Hematopoietic multipotent progenitor cell treated with erythropoietin and hydrocortisone succinate and interleukin-3 and kit ligand, for 4 days (in vitro differentiated cells): ENCODE measurements at places on chromosomes 4 and X.

DNA sequence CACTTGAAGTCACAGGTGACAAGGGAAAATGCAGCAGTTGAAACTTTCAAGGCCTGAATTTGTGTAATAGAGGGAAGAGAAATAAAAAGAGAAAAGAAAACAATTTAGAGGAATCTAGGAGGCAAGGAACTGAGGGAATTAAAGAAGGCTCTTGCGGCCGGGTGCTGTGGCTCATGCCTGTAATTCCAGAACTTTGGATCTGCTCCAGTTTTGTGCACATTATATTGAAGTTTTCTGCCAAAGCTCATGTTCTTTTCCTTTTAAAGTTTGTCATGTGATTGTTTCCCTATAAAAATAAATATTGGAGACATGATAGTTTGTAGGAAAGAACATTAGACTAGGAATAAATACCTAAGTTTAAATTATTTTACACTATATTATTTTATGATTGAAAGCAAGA lies 433.9 kb upstream of the CPEB2 start:
- no peak for DNase-seq

DNA sequence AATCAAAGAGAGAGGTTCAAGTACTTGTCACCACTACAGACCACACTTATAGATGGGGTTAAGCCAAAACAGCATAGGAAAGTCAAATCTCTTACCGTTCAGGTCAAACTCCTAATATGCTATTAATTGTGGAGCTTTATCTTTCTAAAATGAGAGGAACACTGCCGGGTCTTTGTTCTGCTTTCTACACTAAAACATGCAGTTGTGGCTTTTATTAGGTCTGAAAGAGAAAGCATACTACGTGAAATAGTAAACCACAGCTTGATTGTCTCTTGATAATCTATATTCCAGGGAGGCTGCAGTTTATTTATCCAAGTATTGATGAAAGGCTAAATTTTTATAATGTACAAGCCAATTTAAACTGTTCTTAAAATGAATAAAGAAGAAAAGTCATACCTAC lies 12.3 kb upstream of the INPP4B start:
- DNase-seq: peak; percentile 46

DNA sequence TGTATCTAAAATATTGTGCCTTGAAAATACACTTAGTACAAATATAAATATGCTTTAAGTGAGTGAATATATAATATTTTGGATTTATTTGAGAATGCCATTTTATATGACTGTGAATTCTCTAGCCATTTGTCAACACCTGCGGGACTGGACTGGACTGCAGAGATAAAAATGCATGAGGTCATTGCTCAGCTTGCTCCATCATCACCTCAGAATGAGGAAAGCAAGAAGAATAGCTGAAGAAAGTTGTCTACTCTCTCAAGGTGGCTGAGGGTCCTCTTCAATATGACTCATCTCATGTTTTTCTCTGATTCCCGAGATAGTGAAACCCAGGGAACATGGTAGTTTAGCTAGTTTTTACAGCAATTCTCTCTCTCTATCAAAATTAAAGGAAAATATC lies 732.5 kb upstream of the AGA start:
- DNase-seq: no peak

GRCh38 chrX:13646154-13646549 lies 6.8 kb upstream of the TCEANC start:
- DNase-seq: peak; percentile 78

DNA sequence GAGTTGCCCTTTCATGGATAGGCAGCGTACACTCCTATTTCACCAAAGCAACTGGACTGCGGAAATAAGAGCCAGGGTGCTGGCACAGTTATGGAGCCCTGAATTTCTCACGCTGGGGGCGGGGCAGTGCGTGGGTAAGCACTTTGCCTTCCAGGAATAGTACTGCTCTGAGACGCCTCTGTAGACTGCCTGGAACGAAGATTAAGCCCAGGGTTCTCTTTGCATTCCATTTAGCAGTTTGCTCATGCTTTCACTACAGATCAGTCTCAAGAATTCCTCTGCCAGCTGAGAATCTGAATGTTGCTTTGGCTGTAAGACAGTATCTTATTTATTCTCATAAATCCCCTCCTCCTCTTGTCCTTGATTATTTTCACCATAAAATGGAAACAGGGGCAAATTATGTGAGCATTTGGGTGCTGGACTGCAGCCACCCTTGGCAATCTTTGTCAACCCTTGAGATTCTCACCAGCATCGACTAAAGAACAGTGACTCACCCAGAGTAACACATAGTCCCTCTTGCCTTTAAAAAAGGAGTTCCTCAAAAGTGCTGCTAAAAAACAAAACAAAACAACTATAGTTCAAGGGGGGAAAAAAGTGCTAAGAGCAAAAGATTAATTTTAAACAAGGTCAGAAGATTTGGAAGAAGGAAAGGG lies 88.9 kb upstream of the CITED1 start:
- DNase-seq: no peak

GRCh38 chrX:123504047-123504446 lies 228.8 kb downstream of the THOC2 start:
- DNase-seq: no peak

- DNase-seq: peak; percentile 92
Measured at GRCh38 chrX:11375614-11376119, 82.5 kb downstream of the AMELX start.

DNA sequence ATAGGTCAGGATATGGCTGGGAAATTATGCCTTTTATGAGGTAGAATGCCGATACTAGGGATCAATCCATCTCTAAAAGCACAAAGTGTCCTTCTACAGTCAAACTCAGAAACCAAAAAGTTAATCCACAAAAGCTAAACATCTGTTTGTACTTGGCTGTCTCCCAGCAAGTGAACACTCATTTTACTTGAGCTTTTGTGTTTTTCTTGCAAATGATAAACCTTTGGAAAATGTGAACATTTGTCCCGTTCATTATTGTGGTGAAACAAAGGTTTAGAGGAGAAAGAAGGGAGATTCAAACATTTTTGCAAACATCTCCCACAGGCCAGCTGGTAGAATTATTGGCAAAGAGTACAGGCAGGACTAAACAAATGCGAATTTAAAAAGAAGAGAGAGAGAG lies 300.6 kb upstream of the SPANXN1 start:
- DNase-seq: no peak

- DNase-seq: peak; percentile 94
Measured at GRCh38 chr4:98658287-98659105, at the start of gene TSPAN5. TSPAN5 (minus strand) TSS chr4:98658611.

DNA sequence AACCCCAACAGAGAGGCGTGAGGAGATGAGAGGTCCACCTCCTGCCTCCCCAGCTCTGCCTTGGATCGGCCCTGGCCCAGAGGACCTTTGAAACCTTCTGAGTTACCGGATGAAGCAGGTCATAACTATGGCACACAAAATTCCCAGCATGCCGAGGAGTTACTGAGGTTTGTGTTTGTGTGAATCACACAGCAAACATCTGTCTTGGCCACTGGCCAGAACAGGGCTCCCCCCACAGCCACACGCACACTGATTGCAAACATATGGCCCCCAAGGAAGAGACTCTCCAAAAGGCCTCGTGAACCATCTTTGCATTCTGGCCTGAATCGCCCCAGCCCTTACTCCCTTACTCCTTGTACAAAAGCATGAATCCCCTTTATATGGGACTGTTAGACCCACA lies 18.9 kb downstream of the RPS4X start:
- DNase-seq: no peak

DNA sequence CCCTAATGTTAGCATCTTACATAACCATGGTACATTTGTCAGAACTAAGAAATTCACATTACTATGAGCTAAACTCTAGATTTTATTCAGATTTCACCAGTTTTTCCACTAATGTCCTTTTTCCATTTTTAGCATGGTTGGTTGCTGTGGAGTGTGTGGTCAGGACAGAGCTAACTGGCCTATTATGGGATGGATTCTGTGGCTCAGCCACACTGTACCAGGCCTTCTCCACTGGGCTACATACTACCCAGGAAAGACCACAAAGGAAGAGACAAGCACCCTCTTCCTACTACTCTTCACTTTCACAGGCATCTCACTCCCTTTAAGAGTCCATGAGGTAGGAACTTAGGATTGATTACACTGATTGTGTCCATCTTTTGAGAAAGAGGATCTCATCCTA lies 67.4 kb downstream of the ZNF827 start:
- no peak for DNase-seq

- peak; percentile 79 for DNase-seq
Measured at GRCh38 chr4:161419822-161420221, 744.0 kb downstream of the FSTL5 start.

DNA sequence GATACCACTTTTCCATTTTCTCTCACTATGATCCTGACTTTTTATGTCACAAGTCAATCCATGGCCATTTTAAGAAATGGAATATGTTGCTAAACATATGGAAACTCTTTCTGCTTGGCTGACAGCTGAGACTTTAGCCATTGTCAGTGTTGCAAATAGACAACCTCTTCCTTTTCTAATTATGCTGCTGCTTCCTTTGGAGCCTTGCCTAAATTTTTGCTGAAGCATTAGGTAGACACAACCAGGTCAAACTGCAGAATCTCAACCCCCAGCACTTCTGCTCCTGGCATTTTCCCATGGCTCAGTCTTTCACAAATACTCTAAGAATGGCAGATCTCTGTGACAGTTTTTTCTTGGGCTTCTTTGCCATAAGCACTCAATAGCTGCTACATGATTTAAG lies 543.3 kb downstream of the GRID2 start:
- no peak for DNase-seq

- no peak for DNase-seq
Measured at GRCh38 chr4:58093352-58093751, 983.2 kb upstream of the IGFBP7 start.

- peak; percentile 24 for DNase-seq
Measured at GRCh38 chr4:102437111-102437510, 64.0 kb upstream of the NFKB1 start.

GRCh38 chr4:143402776-143403552 lies 66.3 kb downstream of the GAB1 start:
- no peak for DNase-seq

- no peak for DNase-seq
Measured at GRCh38 chr4:7414046-7414445, 20.7 kb downstream of the PSAPL1 start.

GRCh38 chr4:158782551-158783360 lies 13.9 kb downstream of the FNIP2 start:
- peak; percentile 58 for DNase-seq

GRCh38 chr4:6578221-6578620 lies 3.2 kb downstream of the MAN2B2 start:
- DNase-seq: no peak

GRCh38 chrX:24395775-24396174 lies 35.3 kb downstream of the SUPT20HL1 start:
- DNase-seq: peak; percentile 80

GRCh38 chr4:17476853-17477252 lies 35.0 kb downstream of the QDPR start:
- peak; percentile 61 for DNase-seq

DNA sequence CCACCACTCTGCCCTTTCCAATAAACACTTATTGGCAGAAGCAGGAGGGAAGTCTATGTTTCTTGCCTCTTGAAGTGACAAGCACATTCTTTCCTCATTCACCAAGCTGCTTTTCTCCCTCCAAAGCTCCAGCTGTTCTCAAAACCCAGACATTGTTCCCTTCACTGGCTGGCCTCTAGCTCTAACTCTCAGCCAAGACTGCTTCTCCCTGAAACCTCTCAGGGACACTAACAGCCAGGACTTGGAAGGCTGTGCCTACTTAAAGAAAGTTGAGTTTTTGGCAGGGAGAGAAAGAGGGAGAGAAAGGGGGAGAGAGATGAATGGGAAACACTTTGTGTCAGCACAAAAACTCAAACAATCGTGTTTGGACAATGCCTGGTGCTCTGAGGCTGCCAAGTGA lies 99.5 kb downstream of the COX18 start:
- DNase-seq: no peak

DNA sequence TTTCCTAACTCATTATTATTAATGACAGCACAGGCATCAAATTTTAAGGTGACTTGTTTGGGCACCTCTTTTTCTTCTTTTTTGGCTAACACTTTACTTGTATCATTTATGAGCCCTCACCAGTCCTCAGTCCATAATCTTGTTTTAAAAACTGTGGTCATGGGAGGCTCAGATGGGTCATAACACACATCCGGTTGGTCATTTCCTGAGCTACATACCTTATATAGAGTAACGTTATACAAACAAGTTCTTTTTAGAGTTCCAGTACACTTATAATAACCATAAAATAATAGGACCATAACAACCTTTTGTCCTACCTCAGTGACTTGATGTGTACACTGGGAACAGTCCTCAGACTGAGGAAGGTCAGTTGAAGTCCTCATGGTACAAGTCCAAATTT lies 21.1 kb upstream of the PLS3 start:
- no peak for DNase-seq

GRCh38 chr4:145168581-145169187 lies 11.7 kb downstream of the OTUD4 start:
- DNase-seq: no peak

- DNase-seq: peak; percentile 62
Measured at GRCh38 chr4:145177906-145178538, 2.4 kb downstream of the OTUD4 start.

- no peak for DNase-seq
Measured at GRCh38 chrX:13000301-13000811, 25.4 kb downstream of the TMSB4X start.

DNA sequence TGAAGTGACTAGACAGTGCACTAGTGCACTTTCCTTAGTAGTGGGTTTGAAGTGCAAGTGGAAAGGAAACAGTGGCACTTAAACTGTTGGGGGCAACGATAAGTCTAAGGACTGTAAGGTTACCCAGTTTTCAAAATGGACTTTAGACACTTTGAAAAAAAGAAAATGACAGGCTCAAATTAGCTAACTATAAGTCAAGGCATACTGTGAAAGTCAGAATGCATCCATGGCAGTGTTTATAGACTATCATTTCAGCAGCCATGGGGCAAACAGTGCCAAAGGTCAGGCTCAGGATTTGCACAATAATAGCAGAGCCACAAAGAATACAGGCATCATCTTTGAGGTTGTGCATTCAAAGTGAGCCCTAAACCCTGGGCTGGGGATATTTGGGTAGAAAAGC lies 104.4 kb downstream of the CXCL13 start:
- DNase-seq: no peak

GRCh38 chr4:47907089-47907646 lies 7.2 kb downstream of the NFXL1 start:
- no peak for DNase-seq

DNA sequence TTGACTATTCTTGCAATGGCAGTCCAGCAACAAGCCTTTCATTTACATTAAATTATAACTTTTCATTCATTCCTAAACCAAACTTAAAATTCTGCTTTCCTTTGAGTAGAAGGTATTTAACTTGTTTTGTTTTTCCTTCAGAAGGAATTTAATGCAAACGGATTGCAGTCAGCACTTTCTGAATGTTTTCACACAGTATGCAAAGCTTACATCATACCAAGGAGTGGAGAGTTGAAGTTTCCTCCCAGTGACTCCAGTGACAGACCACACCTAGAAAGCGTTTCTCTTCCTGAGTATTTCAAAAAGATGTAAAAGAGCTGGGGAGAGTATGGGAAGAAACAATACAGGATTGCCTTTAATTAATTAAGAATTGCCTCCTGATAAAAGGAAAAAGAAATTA lies 8.1 kb downstream of the EPGN start:
- no peak for DNase-seq
